ENCODE measurements at places on chromosomes 3 and 15. TPM values are rescaled to one million over a fixed set of nuclear protein-coding genes. Genes with fewer than 3 reads are reported as not detected.

LRRC2 gene
- not detected for polyA plus RNA-seq

ZNF639 gene
- 63.7 TPM for polyA plus RNA-seq

SH2D7 gene
- polyA plus RNA-seq, result not detected

LEKR1 gene
- 0.56 TPM for polyA plus RNA-seq

PRSS50 gene
- 0.13 TPM for polyA plus RNA-seq

CDC25A gene
- polyA plus RNA-seq, result not detected

C3orf38 gene
- 19.4 TPM for polyA plus RNA-seq

SCG5 gene
- not detected for polyA plus RNA-seq

ANKRD28 gene
- 11.2 TPM for polyA plus RNA-seq

MITF gene
- polyA plus RNA-seq, result not detected

CNTN6 gene
- not detected for polyA plus RNA-seq

NLGN1 gene
- polyA plus RNA-seq, result not detected

ADAMTS7 gene
- polyA plus RNA-seq, result not detected

Measured in CD8-positive, alpha-beta memory T cell (primary cell).